ENCODE measurements at places on chromosomes 12 and 14.

DNA sequence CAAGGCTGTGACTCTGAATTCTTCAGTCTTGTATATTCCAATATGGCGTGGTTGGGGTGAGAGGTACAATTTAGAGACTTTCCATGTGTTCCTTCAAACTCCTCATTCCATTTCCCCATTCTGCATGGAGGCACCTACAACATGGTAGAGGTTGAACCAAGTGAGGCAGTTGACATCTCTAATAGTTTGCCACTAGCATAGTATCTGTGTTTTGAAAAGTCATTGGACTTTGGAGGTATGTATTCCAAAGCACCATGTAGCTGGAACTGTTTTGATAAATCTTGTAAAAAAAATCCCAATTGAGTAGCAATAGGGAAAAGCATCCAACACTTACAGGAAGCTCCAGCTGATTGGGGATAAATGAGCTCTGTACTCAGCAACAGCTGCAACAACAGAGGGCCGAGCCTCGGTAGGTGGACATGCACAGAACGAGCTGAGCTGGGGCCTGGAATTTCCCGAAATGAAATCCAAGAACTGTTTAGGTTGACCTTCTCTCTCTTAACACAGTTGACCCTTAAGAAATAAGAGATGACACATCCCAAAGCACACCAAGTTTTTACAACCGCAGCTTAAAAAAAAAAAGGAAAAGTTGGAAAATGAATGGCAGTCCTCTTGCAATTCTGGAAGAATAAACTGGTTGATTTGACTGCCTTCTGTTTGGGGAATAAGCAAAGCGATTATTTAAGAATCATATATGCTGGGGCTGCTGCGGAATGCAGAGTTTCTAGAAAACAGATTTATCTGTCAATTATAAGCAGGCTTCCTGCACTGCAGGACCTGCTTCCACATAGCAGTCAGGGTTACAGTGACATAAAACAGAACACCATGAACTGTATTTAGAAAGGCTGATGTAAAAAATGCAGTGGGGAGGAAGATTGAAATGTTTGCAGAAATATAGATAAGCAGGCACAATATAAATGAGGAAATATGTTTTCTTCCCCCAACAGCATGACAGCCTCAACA, 194.6 kb upstream of the KRR1 start:
- peak; percentile 88 for DNase-seq

DNA sequence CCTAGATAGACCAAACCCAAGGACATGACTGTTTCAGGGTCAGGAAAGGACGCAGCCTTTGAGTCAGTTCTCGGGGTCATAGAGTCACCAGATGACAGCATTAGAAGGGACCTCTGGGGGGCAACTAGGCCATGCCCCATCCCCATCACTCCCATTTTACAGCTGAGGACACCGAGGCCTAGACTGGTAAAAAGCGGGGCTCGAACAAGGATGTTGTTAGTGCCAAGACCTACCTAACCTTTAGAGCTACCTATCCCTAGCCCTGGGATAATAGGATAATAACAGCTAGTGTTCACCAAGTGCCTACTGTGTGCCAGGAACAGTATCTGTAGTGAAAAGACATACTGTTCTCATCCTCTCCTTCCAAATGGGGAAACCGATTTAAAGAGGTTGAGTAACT, 48.7 kb downstream of the PLEKHG3 start:
- no peak for DNase-seq

GRCh38 chr14:80638620-80639515, 302.7 kb downstream of the CEP128 start:
- DNase-seq: peak; percentile 31

DNA sequence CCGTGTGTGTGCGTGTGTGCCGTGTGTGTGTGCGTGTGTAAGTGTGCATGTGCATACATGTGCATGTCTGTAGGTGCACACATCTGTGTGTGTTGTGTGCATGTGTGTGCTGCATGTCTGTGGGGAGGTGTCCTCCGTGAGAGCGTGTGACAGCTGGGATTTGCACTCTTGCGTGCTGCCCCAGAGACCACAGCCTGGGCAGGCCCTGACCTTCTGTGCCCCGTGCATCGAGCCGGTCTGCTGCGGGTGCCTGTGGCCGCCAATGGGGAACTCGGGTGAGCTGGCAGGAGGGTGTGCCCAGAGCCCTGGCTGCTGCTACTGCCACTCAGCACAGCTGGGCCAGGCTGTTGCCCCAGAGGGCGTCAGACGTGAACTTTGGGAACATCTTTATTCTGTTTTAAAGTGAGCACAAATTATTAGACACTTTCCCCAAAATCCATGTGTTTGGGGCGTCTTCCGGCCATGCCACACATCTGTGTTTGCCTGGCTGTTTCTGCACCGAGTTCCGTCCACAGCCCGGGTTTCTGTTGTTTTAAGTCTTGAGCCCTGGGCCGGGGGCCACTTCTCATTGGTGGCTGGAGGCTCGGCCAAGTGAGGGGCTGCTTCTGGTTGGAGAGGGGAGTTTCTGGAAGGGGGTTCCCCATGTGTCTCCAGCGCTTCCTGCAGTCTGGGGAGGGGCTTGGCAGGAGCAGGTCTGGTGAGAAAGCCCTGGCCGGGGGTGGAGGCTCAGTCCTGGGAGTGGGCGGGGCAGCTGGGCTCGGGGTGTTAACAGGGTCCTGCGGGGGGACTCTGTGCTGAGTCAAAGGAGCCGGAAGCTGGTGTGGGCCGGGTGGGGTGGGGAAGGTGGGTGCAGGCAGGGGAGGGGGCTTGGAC, 7.6 kb downstream of the CEP170B start:
- DNase-seq: peak; percentile 47

DNA sequence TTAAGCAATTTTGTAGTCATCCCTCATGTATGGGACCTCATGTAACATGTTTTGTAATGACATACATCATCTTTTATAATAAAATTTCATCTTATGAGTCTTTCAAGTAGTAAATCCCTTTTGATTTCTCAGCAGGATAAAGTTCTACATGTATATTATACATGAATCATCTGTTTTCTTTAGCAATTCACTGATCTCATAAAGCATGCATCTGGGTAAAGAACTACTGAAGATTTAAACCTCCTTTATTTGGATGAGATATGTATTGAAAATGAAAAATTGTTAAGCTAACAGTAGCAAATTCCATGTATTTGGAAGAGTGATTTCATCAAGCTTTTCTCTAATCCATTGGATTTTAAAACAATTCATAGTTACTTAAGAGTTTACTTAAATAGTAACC, 126.9 kb downstream of the KITLG start:
- no peak for DNase-seq

DNA sequence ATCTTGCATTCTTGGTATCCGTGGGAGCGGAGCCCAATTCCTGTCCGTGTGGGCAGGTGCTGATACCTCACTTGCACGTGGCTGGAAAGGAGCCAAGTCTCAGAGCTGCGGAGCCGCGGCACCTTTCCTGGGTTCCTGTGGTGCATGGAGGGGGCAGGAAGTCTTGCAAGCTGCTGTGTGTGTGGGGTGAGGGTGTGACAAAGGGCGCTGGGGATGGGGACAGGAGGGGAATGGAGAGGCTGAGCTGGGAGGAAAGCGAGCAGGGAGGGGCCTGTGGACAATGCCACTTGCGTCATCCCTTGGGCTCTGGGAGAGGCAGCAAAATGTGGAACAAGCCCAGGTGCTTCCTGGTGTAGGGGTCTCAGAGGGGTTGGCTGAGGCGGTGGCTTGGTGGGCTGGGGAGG, 86.7 kb downstream of the CALM1 start:
- no peak for DNase-seq

DNA sequence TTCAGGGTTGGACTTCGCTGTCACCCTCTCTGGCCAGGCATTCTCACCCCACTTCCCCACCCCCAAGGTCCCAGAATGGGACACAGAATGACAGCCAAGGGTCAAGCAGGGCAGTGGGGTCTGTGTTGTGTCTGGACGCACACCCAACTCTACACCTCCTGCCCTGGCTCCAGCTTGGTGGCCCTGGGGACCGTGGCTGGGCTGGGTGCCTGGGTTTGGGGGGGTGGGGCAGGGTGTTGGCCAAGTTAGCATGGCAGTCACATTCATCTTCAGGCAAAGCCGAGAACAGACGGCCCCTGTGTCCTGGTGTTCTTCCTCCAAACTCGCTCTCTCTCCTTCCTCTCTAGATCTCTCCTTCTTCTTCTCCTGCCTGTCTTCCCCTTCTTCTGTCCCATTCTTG, 5.6 kb downstream of the LRP1 start:
- DNase-seq: no peak

DNA sequence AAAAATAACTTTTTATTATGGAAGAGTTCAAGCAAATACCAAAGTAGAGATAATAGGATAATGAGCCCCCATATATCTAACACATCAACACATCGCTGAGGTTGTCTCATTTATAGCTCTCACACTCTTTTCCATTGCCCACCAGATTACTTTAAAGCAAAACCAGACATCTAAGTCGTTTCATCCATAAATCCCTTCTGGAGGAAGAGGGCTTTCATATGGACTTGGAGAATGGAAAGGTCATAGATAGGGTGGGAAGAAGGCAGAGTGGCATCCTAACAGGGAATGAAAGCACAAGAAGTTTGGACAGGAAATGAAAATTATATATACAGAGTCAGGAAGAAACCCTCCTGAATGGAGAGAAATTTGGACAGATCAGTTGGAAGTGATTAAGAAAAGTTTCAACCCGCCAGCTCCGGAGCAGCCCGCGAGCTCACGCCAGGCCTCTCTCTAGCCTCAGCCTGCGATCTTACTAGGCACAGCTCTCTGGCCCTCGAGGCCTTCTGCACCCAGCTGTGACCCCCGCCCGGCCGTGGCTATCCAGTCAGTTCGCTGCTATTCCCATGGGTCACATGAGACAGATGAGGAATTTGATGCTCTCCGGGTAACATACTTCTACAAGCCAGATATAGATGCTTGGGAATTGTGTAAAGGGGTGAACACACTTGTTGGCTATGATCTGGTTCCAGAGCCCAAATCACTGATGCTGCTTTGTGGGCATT, 48.4 kb upstream of the NID2 start:
- no peak for DNase-seq

DNA sequence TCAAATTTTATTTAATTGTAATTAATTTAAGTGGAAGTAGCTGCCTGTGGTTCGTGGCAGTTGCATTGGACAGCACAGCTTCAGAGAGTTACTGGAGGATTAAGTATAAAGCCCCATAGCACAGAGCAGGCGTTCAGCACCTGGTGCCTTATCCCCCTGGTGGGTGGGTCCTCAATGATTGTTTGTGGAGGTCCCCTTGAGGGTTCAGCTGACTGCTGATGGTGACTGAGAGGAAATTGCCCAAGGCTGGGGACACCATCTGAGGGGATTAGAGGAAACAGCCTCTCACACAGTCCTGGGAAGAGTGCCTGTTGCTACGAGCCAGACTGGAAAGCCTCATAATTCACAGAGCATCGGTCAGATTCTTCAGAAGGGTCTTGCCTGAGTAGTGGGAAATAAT, 83.4 kb upstream of the NOS1 start:
- DNase-seq: no peak

DNA sequence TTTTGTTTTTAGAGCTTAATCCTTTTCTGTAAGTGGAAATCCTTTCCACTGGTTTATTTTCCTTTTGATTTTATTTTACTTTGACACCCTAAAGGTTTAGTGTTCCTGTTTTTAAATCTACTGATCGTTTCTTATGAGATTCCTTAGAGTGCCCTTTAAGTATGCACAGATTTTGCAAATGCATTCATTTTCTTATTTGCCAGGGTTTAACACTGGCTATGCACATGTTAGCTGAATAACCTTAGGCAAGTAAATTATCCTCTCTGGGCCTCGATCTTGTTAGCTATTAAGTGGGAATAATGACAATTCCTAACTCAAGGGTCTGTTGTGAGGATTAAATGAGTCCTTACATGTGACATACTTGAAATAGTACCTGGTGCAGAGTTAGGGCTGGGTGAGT, 136.0 kb downstream of the BICD1 start:
- DNase-seq: no peak

GRCh38 chr14:75987201-75987970, 1.8 kb downstream of the IFT43 start:
- no peak for DNase-seq

DNA sequence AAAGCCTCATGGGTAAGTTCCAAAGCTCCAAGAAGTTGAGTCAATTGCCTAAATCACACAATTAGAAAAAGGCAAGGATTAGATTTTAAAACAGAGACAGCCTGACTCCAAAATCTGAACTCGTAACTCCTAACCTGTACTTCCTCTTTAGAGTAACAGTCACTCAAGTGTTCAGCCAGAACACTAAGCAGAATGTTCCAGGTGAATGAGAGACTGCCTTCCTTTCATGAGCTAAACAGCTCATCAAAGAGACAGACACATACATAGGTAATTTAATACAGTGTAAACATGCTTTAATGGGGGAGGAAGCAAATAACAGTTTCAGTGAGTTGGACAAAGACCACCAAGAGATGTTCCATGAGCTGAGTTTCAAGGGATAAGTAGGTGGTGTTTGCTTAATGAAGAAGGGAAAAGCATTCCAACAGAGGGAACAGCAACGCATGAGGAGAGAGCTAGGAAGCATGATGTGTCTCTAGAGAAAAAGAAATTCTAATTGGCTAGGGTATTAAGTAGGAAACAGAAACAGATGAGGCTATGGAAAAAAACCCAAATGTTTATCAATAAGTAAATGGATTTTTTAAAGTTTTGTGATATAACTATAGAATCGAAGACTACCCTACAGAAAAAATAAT, 403.9 kb downstream of the MED13L start:
- no peak for DNase-seq

GRCh38 chr14:104681689-104682074, 7.7 kb upstream of the INF2 start:
- DNase-seq: peak; percentile 83

DNA sequence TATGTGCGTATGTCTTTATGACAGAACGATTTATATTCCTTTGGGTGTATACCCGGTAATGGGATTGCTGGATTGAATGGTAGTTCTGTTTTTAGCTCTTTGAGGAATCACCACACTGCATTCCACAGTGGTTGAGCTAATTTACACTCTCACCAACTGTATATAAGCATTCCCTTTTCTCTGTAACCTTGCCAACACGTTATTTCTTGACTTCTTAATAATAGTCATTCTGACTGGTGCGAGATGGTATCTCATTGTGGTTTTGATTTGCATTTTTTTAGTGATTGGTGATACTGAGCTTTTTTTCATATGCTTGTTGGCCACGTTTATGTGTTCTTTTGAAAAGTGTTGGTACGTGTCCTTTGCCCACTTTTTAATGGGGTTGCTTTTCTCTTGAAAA, 49.7 kb downstream of the FRS2 start:
- peak; percentile 84 for DNase-seq

GRCh38 chr12:3672113-3672509, 80.8 kb downstream of the CRACR2A start:
- no peak for DNase-seq

GRCh38 chr14:60161196-60162107, 3.7 kb downstream of the DHRS7 start:
- no peak for DNase-seq

GRCh38 chr12:84727961-84728360, 184.6 kb downstream of the SLC6A15 start:
- DNase-seq: peak; percentile 52
